Karpas-422 (cell line): ENCODE measurements at places on chromosomes 5 and 9.
A peak's percentile ranks its signal among the peaks of the same experiment; 100 is the strongest.

GRCh38 chr5:136032564-136032963 lies 3.8 kb downstream of the TGFBI start:
- no peak for DNase-seq

DNA sequence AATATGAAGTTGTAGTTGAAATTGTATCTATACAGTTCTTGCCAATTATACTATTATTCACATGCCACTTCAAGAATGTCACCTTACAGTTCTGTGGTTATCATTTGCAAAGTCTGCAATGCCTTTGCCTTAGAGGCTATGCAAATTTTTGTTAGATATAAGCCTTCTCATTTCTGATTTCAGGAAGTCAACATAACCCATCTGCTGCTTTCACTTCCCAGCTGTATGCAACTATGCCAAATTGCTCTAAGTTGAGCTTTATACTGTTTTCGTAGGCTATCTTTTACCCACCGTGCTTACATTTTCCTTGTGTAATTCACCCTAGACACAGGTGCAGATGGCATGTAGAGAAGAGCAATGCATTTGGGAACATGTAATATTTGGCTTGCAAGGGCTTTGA lies 1083.0 kb downstream of the CDH9 start:
- peak; percentile 86 for DNase-seq

DNA sequence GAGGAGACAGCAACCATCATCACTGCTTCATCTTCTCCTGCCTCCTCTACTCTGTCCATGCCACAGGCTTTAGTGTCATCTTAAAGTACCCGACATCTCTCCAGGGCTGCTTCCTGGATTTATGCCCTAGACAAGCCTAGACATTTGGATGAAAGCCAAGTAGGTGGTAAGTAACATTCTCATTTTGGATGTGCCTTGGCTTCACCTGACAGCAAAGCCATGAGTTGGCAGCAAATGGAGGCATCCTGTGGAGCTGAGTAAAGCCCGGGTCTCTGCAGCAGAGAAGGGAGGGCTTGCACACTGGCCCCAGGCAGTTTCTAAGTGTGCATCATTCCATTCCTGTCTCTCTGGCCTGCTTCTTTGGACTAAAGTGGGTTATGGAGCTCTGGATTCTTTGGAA lies 299.1 kb downstream of the DMAC1 start:
- no peak for DNase-seq

DNA sequence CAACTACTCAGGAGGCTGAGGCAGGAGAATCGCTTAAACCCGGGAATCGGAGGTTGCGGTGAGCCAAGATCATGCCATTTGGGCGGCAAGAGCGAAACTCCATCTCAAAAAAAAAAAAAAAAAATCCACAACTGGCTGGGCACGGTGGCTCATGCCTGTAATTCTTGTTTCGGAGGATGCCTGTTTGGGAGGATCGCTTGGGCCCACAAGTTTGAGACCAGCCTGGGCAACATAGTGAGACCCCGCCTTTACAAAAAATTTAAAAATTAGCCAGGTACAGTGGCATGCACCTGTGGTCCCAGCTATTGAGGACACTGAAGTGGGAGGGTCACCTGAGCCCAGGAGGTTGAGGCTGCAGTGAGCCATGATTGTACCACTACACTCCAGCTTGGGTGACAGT lies 1.9 kb upstream of the EIF4EBP3 start:
- DNase-seq = no peak

- DNase-seq = no peak
Measured at GRCh38 chr9:21906213-21906612, 88.0 kb downstream of the CDKN2A start.

- peak; percentile 49 for DNase-seq
Measured at GRCh38 chr9:85108229-85108628, 438.7 kb downstream of the NTRK2 start.

DNA sequence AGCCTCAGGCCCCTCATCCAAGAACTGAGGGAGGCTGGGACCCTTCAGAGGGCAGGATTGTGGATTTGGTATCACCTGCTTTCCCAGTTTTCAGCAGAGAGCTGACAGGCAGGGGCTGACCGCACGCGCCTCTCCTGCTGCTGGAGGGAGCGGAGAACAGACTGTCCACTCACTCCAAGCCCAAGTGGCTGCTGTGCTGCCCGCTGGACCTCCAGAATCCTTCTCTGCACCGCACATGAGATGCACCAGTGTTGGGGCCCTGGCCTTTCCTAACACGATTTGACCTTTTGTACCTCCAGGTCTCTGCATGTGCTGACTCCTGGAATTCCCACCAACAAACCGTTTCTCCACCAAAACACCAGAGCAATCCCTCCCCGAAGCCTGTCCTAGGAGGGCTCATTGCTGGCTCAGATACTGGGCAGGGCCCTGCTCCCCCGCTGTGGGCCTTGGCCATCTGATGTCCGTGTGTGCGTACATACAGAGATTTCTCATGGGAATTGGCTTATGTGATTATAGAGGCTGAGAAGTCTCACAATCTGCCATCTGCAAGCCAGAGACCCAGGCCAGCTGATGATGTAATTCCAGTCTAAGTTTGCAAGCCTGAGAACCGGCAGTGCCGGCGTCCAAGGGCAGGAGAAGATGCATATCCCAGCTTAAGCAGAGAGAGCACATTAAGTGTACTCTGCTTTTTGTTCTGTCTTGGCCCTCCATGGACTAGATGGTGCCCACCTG lies 141.7 kb downstream of the GADD45G start:
- DNase-seq = peak; percentile 32

GRCh38 chr5:7759257-7759871 lies 91.6 kb downstream of the CFAP90 start:
- DNase-seq = no peak

- DNase-seq = no peak
Measured at GRCh38 chr5:4348423-4348822, 752.8 kb downstream of the IRX1 start.

DNA sequence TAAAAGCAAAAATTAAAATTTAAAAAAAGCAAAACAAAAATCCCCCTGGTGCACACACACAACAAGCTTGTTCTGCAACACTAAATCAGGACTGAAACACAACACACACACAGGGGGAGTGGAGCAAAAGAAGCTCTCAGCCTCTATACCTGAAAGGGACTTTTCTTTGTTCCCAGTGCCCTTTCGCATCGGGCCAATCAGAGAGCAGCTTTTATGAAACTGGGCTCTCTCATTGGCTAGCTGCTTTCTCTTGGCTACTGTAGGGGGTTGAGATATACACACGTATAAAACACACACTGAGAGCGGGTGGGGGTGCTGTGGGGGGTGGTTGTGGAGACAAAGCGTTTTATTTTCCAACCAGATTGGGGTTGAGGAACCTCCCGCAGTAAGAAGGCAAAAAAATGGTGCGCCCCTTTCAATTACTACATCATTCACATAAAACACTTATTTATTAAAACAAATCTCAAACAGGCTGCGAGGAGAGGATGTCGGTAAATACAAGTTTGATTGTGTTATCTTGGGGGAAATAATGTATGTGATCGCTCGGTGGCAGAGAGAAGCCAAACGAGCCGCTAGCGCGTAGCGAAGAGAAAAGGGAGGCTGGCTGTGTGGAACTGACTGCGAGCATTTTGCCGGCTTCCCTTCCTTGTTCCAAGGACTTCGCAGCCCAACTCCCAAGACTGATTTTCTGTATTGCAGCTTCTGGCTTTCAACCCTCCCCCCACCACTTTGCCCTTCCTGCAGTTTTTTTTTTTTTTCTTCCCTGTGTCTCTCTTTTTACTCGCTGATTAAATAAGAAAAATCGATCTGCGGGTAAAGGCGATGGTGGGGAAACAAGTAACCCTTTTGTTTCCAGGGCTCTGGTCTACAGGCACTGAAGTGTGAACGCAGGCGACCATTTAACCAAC lies 2.5 kb upstream of the ZNF608 start:
- DNase-seq = peak; percentile 96

DNA sequence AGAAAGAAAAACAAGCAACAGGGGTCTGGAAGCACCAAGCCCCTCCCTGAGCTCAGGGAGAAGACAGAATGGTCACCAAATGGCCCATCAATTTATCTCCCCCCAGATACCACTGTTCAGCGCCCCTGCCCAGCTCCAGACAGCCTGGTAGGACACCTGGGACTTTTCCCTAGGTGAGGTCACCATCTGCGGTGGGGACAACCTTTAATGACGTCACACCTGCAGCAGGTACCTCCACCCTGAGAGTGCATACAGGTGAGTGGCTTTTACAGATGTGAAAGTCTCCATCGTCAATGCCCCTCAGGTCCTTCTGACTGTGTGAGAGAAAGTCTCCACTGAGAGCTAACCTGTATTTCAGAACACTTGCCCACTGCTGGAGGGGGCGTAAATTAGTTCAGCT lies 34.3 kb upstream of the LAMC3 start:
- DNase-seq = no peak

- DNase-seq = no peak
Measured at GRCh38 chr5:68679041-68679440, 414.8 kb upstream of the SLC30A5 start.

DNA sequence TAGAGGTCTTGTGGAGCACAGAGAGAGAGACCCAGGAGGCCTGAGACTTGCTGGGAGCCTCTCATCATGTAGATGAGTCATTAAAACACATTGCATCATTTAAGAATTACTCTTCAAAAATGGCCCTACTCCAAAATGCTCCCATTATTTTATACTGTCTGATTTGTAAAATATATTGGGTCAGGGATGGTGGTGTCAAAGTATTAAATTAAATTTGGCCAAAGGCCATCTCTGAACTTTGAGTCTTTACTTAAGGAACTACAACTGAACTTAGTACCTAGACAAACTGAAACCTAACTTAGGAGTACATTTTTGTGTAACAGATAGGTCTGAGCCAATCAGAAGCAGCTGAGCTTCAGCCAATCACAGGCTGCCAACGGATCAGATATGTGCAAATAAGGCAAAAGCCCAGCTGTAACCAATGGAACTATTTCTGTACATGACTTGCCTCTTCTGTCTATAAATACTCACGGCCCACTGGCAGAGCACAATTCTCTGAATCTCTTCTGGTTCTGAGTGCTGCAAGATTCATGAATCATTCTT lies 657.2 kb downstream of the TLE1 start:
- DNase-seq = no peak

- no peak for DNase-seq
Measured at GRCh38 chr5:170880084-170880483, 18.3 kb downstream of the RANBP17 start.
